ENCODE measurements at places on chromosomes 7 and 10.
A peak's percentile ranks its signal among the peaks of the same experiment; 100 is the strongest.

DNA sequence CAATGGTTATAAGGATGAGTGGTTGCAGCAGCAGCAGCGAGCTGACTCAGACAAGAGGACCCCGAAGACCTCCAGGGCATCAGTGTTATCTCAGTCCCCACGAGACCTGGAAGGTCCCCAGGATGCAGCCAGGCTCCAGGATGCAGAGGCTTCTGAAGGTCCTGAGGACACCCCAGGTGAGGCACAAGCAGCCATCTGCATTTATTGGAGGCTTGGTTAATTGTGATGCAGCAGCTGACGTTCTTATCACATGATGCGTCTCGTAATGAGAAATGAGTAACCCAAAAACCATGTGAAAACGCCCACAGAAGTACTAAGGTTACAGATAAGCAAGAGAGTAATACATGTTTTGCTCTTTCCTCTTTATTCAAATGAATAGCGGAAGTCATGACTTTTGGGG lies 17.4 kb downstream of the C7orf57 start:
- DNase-seq: no peak

DNA sequence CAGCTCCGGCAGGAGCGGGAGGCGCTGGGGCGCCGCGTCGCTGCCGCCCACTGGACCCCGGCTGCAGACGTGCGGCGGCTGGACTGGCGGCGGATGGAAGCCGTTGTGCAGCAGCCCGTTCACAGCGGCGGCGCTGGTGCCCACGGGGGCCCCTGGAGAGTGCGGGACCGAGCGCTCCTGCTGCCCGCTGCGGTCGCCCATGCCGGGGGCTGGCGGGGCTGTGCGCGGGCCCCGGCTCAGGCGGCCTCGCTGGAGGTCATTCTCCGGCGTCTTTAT lies 413 bp downstream of the PANK1 start:
- DNase-seq: no peak

GRCh38 chr10:59243611-59244195 lies 67.3 kb downstream of the PHYHIPL start:
- no peak for DNase-seq

DNA sequence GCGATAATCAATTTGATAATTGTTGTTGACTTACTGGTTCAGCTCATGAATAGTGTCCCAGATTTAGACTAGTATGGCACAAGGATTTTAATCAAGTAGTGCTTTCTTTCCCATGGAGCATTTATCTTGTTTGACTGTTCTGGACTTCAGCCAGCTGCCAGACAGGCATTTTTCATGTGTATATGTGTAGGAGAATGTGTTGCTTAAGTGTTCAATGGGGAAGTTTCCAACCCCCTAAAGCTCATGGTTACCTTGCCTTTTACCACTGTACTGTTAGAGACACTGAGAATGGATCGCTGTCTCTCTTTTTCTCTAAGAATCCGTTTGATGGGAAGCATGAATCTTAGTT lies 103.9 kb downstream of the LRRC4 start:
- no peak for DNase-seq

DNA sequence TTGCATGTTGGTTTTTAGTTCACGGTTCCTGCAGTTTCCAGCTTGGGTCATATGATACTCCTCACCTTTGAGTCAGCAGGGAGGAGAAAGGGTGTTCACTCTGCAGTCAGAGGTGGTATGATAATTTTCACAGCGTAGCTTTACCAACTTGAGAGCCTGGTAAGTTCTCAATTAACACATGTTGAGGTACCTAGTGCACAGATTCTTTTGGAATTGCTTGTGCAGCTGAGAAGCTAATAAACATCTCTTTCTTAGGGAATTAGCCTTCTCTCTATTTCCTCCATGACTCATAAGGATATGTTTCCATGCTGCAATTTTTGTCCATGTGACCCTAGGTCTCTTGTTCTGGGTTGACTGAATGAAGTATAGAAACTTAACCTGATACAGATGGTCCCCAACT lies 166.6 kb downstream of the KIF20B start:
- no peak for DNase-seq

- DNase-seq: no peak
Observed at GRCh38 chr10:5038733-5039132, 35.1 kb upstream of the AKR1C2 start.

DNA sequence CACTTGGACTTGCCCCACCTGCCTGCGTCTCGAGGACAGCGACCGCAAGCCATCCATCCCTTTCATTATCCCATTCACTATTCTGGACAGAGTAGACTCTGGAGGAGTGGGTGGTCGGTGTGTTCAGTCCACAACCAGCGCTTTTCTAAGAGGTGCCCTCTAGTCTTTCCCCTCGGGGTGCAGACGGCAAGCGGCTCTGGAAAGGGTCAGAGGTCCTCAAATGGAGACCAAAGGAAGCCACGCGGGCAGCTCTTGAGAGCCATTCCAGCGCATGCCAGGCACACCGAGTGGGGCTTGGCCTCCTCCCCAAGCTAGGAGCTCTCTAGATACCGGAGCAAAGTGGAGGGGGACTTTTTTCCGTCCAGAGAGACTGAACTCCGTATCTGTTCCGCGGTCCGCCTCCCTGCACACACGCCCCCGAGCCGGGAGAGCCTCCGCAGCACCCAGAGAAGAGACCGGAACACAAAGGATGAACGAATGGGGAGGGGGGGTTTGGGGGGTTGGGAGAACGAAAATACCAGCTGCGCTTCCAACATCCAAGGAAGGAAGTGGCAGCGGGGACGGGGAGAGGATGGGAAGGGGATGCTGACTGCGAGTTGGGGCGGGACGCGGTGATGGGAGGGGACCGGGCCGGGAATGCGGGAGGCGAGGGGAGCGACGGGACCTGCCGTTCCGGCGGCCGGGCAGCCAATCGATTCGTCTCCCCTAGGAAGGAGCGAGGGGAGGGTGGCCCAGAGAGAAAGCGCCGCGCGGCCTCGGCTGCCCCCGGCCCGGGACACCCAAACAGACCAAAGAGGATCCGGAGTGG lies 515 bp downstream of the GSDME start:
- peak; percentile 45 for DNase-seq

GRCh38 chr7:86942995-86943394 lies 116.5 kb downstream of the ELAPOR2 start:
- no peak for DNase-seq
